Stimulated activated CD4-positive, alpha-beta T cell treated with anti-CD3 and anti-CD28 coated beads, Interleukin-4, amount 100 ng/mL, for 1 hour (primary cell): ENCODE measurements at places on chromosomes 6 and 20.

- no peak for DNase-seq
These were observed 510.3 kb downstream of the KIF16B start for GRCh38 chr20:16062661-16063581.

DNA sequence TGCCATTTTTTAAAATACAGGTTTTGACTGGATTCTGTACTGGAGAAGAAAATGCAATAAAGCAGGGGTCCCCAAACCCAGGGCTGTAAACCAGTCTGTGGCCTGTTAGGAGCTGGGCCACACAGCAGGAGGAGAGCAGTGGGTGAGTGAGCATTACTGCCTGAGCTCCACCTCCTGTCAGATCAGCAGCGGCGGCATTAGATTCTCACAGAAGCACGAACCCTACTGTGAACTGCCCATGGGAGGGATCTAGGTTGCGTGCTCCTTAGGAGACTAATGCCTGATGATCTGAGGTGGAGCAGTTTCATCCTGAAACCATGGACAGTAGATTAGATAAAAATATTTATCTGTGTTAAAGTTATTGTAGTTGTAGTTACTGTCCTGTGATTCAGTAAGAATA, 21.1 kb upstream of the FBXO9 start:
- DNase-seq: no peak

DNA sequence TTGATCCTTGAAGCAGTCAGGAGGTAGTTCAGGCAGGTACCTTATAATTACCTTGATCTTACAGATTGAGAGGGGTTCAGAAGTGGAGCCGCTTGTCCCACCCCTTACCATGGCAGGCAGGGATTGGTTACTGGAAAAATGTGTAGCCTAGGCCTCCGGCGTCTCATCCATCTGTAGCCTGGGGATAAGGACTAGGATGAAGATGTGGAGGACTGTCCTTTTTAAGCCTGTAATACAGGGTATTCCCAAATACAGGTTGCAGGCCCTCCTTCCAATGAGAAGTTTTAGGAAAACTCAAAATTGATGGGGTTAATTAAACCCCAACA, 2.8 kb downstream of the HMGA1 start:
- DNase-seq: no peak

GRCh38 chr6:10964684-10965083, 77.8 kb downstream of the SYCP2L start:
- no peak for DNase-seq

DNA sequence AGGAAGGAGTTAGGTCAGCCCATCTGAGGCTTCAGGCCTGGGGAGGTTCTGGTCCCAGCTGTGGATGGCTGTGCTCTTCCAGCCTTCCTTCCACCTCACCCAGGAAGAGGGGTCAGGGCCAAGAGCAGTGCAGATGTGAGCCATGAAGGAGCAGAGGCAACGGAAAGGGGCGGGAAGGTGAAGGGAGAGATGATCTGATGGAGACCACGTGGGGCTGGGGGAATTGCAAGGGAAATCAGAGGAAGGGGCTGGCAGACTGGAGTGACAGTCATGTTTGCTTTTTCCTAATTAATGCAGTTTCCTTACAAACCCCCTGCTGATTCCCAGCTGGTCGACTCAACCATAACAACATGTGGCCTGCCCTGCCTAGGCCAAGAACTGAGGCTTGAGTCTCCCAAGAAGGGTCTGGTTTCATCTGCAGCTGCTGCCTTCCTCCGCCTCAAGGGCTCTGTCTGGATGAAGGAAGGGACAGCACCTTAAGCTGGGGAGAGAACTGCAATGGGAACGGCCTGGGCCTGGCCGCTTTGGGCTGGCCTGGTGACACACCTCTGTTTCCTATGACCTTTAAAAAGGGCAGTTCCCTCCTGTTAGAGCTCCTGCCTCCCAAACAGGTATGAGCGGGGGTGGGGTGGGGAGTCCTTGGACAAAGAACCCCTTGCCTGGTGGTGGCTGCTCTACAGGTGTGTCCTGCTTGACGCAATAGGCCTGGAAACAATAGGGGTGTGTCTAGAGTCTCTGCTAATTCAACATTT, 7.8 kb upstream of the MRPS18A start:
- no peak for DNase-seq

GRCh38 chr6:102736941-102737368, 1343.4 kb downstream of the GRIK2 start:
- DNase-seq: no peak

DNA sequence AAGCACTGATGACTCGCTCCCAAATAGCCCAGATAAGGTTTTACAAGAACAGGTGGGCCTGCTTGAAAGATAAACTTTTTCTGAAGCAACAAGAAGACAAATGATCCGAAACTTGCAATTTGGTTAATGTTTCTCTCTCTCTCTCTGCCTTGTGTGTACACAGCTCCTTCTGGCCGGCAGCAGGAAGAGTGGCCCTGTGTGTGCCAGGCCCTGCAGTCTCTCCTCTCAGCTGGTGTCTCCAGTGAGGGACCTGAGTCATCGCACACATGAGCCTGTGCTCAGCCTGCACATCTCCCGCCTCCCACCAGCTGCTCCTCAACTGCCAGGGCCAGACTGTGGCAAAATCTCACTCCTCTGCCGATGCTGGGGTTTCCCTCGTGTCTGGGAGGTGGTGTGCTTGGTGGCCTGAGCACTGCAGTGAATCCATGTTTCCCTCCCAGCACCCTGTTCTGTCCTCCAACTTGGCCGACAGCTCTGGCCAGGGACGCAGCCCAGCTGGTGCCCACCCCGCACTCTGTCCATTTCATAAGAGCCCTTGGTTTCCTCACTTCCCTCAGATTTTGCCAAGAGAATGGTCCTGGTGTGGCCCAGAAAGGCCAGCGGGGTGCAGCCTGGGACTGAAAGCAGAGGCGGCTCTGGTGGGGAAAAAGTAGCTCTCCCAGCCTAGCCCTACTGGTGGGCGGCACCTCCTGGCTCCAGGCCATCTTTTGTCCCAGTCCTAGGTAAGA, 49.4 kb downstream of the ERMARD start:
- DNase-seq: no peak

DNA sequence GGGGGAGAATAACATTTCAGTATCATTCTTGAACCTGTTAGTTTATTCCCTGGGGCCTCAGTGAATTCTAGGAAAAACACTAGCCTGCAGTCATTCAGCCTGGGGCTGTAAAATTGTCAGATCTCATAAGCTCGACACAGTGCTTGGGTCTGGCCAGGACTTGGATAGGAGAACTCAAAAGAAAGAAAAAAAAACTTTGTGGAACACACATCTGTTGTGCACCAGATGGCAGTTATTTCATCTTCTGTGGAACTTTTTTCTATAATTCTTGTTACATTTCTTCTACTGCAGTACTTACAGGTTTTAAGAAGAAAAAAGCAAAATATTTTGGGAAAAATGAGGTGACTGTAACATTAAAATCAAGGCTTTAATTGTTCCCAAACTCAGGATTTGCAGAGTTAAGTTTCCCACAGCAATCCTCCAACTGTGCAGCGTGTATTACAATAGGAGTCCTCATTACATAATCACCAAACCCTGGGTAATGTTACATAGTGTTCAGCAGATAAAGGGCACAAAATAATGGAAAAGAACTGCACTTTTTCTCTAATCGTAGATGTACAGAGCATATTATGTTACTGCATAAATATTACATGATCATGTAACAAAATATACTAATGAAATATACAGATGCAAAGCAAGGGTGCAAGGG, 531.1 kb upstream of the CITED2 start:
- no peak for DNase-seq

DNA sequence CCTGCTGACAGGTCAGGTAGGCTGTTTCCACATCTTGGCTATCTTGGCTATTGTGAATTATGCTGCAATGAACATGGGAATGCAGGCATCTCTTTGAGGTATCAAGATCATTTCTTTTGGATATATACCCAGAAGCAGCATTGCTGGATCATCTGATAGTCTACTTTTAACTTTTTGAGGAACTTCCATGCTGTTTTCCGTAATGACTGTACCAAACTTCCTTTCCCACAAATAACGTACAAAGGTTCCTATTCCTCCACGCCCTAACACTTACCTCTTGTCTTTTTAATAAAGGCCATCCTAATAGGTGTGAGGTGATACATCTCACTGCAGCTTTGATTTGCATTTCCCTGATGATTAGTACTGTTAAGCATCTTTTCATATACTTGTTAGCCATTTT, 338.7 kb upstream of the RUNX2 start:
- no peak for DNase-seq

GRCh38 chr6:137589067-137589848, 95.1 kb upstream of the OLIG3 start:
- DNase-seq: peak; percentile 19

DNA sequence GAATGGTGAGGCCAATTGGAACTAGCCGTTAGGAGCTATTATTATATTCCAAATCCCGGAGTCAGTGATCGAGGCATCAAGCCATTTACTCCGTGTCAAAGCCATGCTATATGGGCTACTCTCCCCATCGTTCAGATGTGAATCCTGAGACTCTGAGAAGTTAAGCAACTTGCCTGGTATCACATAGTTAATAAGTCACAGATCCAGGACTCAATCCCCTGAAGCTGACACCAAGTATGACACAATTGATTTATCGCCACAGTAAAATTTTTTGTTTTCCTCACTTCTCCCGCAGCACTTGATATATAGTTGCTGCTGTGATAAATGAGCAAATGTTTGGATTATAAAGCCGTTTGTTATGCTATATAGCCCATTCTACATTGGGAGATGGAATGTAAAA, 50.8 kb upstream of the TSHZ2 start:
- DNase-seq: no peak

- peak; percentile 46 for DNase-seq
These were observed 33.6 kb upstream of the BTN3A2 start for GRCh38 chr6:26331218-26332073.

- DNase-seq: no peak
These were observed 27.5 kb downstream of the NCOA7 start for GRCh38 chr6:125818225-125818657.

- no peak for DNase-seq
These were observed 45.2 kb upstream of the FANCE start for GRCh38 chr6:35406711-35407485.

DNA sequence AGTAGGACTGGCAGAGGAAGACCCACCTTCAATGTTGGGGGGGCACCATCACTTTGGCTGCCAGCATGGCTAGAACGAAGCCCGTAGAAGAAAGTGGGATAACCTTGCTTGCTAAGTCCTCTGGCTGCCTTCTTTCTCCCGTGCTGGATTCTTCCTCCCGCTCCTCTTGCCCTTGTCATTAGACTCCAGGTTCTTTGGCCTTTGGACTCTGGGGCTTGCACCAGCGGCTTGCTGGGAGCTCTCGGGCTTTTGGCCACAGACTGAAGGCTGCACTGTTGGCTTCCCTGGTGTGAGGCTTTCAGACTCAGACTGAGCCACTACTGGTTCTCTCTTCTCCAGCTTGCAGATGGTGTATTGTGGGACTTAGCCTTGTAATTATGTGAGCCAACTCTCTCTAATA, 28.2 kb downstream of the GSTA2 start:
- DNase-seq: no peak

DNA sequence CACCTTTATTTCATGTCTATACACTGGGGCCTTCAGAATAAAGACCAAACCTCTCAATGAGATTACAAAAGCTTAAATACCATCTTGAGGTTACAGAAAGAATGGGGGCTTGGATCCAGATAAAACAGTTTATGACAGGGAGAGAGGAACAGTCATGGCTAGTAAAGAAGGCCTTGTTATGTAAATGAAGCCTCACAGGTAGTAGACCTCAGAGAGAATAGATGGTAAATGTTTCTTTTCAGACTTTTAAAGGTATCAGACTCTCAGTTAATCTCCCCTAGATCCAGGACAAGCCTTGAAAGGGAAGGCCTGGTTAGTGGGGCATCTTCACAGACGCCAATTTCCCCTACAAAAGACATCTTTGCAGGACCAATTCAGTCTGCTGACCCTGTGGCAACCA, 1325.6 kb downstream of the HACE1 start:
- no peak for DNase-seq

DNA sequence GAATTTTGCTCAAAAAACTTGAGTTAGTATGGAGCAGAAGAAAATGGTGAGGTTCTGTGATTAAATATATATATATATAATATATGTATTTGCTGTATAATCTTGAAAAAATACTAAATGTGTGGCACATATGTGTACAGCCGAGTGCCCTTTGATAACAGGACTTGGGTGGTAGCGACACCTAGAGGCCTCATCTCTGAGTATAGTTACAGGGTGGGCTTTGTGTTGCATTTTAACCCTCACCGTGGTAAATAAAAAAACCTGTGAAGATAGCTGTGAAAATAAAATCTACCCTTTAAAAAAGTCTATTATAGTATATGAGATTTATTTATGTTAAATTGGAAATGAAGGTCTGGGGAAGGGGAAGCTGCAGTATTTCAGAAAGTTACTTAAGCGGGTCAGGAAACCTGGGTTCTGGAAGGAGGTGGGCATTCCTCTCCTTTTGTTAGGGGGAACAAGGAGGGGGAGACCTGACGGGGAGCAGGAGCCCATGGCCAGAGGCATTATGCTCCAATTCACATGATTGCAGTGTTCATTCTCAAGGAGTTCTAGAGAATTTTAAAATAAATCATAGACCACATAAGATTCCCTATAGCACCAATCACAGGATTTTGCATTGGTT, 82.7 kb downstream of the SH3BGRL2 start:
- peak; percentile 43 for DNase-seq

DNA sequence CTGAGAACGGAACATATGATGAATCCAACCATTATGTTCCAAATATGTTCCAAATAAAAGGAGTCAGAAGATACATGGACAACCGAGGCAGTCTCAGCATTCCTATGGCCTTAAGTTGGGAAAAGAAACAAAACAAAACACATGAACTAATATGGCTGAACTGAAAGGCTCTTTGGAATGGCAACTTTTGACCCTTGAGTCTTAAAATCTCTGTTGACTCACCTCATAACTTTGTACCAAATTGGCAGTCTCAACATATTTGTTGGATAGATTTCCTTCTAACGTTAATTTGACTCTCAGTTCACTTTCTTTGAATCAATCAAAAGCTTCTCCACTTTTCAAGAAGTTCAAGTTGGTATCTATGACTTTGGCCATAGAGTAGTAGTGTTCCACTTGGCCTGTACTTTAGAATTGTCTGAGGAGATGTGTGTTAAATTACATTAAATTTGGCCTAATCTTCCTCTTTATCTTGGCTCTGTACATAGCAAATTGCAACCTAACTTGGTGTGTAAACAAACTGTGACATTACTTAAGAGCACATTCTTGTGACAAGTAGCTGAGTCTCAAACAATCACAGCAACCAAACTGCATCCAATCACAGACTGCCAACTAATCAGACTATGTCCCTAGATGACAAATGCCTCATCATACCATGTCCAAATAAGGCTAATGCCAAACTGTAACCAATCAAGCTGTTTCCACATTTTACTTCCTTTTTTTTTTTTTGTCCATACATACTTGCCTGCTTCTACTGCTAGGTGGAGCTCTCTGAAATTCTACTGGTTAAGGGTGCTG, 208.8 kb downstream of the BMP2 start:
- DNase-seq: no peak
